Natural killer cell (primary cell): ENCODE measurements at places on chromosomes 6 and 20.

GRCh38 chr20:48791014-48791413 is 36.8 kb downstream of the PREX1 start:
- DNase-seq, result peak; percentile 34

DNA sequence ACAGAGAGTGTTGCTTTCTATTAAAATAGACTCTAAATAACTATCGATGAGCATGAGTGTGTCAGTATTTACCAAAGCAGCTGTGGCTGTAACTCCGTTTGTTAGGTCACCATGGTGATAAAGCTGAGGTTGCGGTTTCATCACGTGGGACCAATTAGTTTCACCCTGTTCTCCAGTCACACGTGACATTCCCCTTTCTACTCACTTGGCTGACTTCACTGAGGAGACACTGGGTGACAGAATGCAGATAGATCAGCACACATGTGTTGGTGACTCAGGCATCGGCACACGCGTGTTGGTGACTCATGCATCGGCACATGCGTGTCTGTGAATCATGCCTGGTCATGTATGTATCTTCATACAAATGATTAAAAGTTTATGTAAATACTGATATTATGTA is 285.4 kb downstream of the THBS2 start:
- peak; percentile 43 for DNase-seq

GRCh38 chr6:73955800-73956199 is 259.8 kb downstream of the CD109 start:
- no peak for DNase-seq

DNA sequence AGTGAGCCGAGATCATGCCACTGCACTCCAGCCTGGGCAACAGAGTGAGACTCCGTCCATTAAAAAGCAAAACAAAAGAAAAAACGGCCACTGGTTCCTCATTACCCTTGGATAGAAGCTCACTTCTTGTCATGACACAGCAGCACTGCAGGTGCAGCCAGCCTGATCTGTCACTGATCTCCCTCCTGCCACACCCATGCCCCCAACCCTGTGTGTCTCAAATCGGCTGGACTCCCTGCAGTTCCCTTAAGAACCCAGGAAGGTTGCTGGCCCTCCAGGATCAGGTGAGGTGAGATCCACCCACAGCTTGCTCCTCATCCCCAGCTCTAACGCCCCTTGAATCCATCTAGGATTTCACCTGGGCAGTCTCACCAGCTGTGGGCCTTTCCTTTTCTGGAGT is 26.3 kb upstream of the NNAT start:
- DNase-seq, result no peak

DNA sequence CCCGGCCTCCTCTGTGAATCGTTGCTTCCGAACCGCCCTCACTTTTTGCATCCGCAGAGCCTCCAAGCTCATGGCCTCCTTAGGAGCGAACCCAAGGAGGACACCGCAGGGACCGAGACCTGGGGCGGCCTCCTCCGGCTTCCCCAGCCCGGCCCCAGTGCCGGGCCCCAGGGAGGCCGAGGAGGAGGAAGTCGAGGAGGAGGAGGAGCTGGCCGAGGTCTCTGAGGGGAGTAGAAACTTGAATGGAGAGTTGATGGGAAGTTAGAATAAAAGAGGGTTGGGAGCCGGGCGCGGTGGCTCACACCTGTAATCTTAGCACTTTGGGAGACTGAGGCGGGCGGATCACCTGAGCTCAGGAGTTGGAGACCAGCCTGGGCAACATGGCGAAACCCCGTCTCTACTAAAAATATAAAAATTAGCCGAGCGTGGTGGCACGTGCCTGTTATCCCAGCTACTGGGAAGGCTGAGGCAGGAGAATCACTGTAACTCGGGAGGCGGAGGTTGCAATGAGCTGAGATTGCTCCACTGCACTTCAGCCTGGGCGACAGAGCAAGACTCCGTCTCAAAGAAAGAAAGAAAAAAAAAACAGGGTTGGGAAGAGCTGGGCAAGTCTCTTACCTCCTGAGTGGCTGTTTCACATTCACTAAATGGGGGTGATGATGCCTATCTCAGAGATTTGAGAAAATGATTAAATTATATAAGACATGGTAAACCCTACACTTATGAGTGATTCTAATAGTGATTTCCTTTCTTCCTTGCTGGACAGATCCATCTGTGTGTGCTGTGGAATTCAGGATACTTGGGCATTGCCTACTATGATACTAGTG is 805 bp downstream of the MSH5 start:
- DNase-seq, result no peak

DNA sequence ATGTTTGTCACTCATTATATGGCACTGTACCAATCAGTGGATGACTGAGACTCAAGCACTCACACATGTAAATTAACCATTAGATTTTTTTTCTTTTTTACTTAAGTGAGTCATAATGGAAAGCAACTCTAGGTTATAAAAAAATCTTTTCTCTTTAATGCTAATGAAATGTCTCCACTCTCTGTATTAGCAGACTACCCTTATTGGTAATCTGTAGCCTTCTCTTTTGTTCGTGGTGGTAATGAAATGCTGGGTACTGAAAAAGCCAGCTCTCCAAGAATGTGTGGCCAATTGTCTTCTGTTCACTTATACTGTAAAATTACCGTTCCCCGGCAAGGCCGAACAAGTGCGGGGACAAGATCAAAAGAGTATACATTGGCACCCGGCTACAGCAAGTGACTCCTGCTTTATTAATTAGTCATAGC is 69.0 kb downstream of the AFG1L start:
- no peak for DNase-seq

GRCh38 chr6:148285205-148285604 is 57.4 kb upstream of the SASH1 start:
- no peak for DNase-seq

DNA sequence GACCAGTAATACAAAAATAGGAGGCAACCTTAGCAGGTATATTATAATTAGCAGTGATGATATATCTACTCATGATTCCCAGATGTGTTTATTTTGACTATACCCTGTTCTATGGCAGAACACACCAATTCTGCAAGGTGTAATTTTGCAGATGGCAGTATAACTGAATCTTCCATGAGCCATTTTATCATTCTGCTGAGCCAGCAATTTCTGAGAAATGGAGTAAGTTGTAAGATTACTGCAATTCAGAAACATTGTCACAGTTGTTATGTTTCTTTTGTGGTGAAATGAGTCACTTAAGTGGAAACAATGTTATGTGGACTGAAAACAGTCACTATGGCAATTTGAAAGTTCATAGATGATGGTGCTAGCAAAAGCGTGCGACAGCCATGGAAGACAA is 63.7 kb upstream of the RIMS1 start:
- DNase-seq, result no peak

DNA sequence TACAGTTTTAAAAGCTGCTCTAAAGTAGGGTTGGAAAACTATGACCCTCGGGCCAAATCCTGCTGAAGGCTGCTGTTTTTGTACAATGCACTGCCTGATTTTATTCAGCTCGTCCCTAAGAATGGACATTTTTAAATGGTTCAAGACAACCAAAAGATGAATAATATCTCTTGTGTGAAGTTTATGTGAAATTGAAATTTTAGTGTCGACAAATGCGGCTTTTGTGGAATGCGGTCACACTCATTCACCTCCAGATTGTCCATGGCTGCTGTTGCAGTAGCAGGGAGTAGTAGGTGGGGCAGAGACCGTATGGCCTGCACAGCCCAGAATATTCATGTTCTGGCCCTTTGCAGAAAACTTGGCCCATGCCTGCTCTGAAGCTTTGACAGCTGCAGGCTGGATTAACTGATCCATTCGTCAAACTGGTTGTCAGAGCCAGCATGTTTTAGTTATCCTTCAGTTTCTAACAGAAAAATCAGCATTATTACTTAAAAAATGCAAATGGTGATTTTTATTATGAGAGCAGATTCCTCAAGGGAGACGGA is 91.6 kb downstream of the PSMG4 start:
- no peak for DNase-seq

DNA sequence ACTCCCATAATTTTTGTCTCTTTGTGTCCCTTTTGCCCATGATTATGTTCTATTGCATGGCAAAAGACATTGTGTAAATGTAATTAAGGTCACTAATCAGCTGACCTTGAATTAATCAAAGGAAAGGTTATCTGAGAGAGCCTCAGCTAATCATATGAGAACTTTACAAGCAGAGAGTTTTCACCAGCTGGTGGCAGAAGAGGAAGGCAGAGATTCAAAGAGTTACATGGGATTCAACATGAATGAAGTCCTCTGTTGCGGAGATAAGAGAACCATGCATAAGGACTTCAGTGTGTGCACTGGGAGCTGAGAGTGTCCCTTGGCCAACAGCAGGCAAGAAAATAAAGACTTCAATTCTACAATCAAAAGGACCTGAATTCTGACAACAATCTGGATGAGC is 494.1 kb upstream of the ARID1B start:
- DNase-seq, result no peak

GRCh38 chr6:43673444-43674084 is 14.0 kb downstream of the MRPS18A start:
- DNase-seq, result no peak

GRCh38 chr6:15502446-15503345 is 160.1 kb downstream of the DTNBP1 start:
- no peak for DNase-seq

DNA sequence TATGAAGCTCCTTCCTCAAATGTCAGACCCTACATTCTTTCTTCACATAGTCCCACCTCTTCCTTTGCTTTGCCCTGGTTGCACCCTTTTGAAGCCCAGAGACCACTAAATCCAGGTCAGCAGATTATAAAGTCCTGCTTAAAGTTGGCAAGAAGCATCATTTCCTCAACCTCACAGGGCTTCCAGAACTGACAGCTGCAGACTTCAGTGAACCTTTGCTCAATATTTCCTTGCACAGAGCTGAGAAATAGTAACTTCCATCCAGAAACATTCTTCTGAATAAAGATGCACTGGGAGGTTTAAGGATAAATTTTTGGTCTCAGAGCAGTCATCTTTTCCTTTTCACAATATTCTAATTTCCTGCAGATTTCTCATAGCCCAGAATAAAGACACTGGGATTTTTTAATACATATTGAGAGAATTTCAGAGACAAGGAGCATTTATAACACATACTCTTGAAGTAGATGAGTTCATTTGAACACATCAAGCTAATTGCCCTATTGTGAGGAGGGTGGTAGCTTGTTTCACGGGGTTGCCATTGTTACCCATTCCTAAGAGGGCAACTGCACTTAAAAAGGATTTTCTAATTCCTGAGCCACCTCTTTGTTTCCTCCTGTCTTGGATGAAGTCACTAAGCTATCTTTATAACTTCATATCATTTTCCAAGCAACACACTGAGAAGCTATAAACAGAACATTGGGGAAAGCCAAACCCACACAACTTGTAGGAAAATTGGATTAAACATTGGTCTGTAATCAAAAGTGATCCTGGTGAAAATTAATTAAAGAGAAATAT is 150.2 kb upstream of the PLN start:
- no peak for DNase-seq
